Endodermal cell (in vitro differentiated cells): ENCODE measurements at places on chromosomes 13 and 19. TPM values are rescaled to one million over a fixed set of nuclear protein-coding genes. Genes with fewer than 3 reads are reported as not detected.

DNA sequence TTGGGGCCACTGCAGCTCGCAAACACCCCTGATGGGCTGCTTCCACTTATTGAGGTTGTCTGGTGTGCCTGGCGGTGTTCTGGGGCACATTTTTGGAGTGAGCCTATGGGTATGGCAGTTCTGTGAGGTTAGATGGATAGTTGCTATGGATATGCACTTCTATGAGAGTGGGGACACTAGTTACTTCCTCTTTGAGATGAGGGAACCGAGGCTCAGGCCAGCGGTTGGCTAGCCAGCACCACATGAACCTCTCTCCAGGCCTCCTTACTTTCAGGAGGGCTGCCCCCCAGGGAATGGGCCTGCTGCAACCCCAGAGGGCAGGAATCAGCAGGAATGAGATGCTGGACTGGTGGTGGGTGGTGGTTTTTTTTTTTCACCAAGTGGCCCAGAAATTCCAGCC, 13.5 kb upstream of the PRR19 start:
- no peaks in the 10 kb centered on the region for H3K4me1 ChIP-seq
- no peak for DNase-seq
- H3K27me3 ChIP-seq = no peaks in the 10 kb centered on the region
- peaks cover 58% of the 10 kb centered on the region for H3K36me3 ChIP-seq
- H3K4me3 ChIP-seq = no peak overlapping the region
- no peak overlapping the region for H3K27ac ChIP-seq

- no peaks in the 10 kb centered on the region for H3K27me3 ChIP-seq
- H3K4me1 ChIP-seq = no peaks in the 10 kb centered on the region
- H3K4me3 ChIP-seq = no peak overlapping the region
Observed at GRCh38 chr13:111949311-111949710, 117.6 kb upstream of the SOX1 start.

GRCh38 chr13:40569024-40569350, 97.5 kb downstream of the FOXO1 start:
- no peak overlapping the region for H3K4me3 ChIP-seq
- H3K27ac ChIP-seq = no peak overlapping the region
- peaks cover 10% of the 10 kb centered on the region for H3K4me1 ChIP-seq
- H3K36me3 ChIP-seq = no peaks in the 10 kb centered on the region
- H3K27me3 ChIP-seq = no peaks in the 10 kb centered on the region
- no peak for DNase-seq

DNA sequence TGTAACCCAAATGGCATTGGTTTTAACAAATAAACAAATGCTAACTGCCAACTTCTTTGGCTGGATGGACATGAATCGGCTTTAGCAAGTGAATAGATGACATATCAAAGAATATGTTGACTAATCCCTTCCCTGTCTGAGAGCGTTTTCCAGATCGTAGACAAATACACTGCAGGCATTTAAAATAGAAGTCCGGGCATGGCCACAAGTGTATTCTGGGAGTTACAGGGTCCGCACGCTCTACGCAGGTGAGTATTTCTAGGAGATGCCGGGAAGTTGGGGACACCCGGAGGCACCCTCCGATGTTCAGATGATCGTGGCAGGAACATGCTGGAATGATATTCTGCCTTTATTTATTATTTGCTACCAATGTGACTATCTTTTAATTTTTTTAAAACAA, 53.2 kb upstream of the ZNF536 start:
- H3K27ac ChIP-seq = no peak overlapping the region
- H3K4me3 ChIP-seq = no peak overlapping the region
- DNase-seq = peak; percentile 3

DNA sequence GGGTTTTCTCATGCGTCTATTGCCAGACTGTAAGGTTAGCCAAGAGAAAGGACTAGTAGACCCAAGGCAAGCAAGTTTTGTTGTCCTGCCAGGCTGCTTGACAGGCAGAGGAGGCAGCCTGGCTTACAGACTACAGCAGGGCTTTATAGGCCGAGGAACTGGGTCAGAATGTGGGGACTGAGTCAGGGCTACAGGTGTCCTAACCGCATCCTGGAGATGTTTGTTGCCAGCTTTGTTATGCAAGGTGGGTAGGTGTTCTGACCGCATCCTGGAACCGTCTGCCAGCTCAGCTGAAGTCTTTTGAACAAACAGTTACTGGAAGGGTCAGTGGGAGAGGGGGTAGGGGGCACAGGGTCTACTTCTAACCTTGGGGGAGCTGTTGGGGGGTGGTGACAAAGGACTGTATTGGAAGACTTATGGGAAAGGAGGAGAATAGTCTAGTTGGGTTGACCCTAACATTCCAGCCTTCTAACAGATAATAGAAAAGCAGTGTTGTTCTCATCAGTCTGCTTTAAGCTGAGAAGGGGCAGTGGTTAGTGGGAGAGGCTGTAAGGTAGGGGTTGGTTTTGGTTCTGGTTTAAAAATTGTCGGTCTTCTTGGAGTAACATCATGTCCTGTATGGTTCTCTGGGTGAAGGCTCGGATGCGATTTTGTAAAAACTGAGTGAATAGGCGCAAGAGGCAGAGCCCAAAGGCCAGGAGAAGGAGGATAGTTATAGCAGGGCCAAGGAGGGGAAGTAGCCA, 913.8 kb upstream of the SLITRK5 start:
- H3K27me3 ChIP-seq = no peaks in the 10 kb centered on the region
- DNase-seq = peak; percentile 72
- no peak overlapping the region for H3K4me3 ChIP-seq

GRCh38 chr19:31529121-31529520, 179.9 kb upstream of the TSHZ3 start:
- H3K27me3 ChIP-seq = no peaks in the 10 kb centered on the region
- H3K36me3 ChIP-seq = no peaks in the 10 kb centered on the region
- H3K4me3 ChIP-seq = no peak overlapping the region
- H3K4me1 ChIP-seq = peaks cover 3% of the 10 kb centered on the region
- DNase-seq = no peak
- H3K27ac ChIP-seq = no peak overlapping the region

DNA sequence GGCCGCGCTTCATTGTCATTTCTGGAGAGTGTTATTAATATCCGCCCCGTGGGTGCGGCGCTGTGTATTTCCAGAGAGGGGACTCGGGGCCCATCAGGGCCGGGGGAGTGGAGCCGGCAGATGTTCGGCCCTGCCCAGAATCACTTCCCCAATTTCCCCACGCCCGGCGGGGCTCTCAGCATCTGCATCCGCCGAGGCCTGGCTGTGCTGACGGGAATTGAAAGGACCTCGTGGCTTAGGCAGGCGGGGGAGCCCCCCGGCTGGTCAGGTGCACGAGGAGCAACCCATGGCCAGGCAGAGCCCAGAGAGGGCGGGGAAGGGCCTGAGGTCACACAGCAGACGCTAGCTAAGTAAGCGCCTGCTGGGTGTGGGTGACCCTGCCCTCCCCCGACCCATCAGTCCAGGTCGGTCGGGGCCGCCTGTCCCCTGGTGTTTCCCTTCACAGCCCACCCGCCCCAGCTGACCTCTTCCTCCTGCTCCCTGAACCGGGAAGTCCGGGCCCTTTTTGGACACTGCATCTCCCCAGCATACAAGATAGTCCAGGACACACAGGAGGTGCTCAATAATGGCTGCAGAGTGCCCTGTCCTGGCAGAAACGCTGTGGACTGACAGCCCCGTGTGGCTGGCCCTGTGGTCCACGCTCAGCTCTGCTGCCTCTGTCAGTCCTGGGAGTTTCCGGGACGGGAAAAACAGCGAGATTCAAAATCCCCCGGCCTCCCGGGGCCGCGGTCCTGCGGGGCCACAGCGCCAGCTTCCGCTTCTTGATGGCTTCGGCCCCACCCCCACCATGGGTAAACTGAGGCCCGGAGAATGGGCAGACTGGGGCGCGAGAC, 22.1 kb downstream of the ARID3A start:
- DNase-seq = no peak
- peaks cover 5% of the 10 kb centered on the region for H3K4me1 ChIP-seq
- H3K36me3 ChIP-seq = peaks cover 17% of the 10 kb centered on the region
- no peak overlapping the region for H3K4me3 ChIP-seq
- no peaks in the 10 kb centered on the region for H3K27me3 ChIP-seq
- H3K27ac ChIP-seq = no peak overlapping the region

DNA sequence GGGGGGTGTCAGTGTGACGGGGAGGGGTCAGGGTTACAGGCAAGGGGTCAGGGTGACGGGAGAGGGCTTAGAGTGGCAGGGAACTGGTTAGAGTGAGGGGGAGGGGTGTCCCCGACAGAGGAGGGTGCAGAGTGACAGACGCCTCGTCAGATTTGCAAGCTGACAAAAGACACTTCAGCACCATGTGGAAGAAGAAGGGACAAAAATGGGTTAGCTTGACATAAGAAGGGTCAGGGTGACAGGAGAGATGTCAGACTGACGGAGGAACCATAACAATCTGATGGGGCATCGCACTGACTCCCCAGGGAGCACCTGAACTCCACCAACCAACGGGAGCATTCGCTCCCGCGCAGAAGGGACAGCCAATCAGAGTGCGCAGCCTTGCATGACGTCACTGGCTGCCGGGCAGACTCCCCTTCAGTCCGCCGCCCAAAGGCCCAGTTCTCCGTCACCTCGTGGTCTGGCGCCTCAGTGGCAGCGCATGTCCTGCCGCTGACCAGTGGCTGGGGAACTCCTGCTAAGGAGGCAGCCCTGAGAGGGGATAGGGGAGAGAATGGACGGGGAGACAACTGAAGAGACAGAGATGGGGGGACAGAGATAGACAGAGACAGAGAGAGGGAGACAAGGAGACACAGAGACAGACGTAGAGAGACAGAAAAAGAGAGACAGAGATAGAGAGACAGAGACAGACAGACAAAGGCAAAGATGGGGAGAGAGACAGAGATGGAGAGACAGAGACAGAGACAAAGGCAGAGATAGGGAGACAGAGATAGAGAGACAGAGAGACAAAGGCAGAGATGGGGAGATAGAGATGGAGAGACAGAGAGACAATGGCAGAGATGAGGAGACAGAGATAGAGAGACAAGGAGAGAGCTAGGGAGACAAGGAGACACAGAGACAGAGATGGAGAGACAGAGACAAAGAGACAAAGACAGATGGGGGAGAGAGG, 30.2 kb downstream of the C19orf81 start:
- peak; percentile 92 for DNase-seq
- no peak overlapping the region for H3K27ac ChIP-seq
- no peaks in the 10 kb centered on the region for H3K4me1 ChIP-seq
- H3K27me3 ChIP-seq = peaks cover 27% of the 10 kb centered on the region
- H3K36me3 ChIP-seq = no peaks in the 10 kb centered on the region

- H3K27ac ChIP-seq = no peak overlapping the region
- DNase-seq = peak; percentile 94
- H3K27me3 ChIP-seq = no peaks in the 10 kb centered on the region
- no peaks in the 10 kb centered on the region for H3K36me3 ChIP-seq
- H3K4me3 ChIP-seq = peak overlapping the region; percentile 79
Observed at GRCh38 chr13:110874508-110874960, 40.3 kb downstream of the ANKRD10 start.

DNA sequence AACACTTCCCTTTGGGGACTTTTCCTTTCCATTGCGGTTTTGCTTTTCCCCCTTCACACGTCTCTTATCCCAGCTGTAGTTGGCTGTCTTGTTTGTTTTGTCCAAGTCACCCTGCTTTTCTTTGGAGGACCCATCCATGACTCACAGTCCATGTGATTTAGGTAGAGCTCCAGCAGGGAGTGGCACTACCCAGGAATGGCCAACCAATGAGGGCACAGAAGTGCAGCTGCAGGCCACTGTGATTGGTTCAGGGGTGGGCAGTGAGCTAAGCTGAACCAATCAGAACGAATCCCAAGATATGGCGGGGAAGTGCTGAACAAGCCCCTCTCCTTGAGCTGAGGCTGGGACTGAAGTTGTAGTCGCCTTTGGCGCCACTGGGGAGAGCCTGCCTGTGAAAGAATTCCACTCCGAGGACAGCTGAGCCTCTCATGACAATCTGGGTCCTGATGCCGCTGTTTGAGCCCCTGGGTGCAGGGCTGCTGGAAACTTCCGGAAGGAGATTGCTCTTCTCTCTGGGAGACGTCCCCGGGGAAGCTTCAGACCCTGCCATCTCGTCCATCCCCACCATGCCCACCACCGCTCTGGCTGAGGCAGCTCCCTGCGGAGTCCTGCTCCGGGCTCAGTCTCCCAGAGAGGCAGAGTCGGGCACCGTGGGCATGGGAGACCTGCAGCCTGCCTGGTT, 62.9 kb upstream of the URI1 start:
- no peaks in the 10 kb centered on the region for H3K4me1 ChIP-seq
- DNase-seq = peak; percentile 79
- H3K27me3 ChIP-seq = no peaks in the 10 kb centered on the region
- H3K36me3 ChIP-seq = no peaks in the 10 kb centered on the region

DNA sequence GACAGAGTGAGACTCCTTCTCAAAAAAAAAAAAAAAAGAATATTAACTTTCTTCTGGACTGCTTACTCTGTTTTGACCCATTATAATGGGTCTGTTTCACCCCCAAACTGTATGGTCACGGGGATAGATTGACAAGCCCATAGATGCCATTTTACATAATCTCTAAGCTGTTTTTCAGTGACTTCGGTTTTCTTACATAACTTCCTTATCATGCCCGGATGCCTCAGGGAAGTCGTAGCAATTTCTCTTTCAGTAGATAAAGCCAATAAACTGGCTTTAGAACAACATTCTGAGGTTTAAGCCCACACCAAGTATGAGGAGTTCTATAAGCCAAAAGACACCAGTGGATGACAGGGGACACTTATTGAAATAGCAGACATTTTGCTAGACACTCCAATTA, 5.9 kb upstream of the ZNF254 start:
- peaks cover 7% of the 10 kb centered on the region for H3K4me1 ChIP-seq
- H3K27me3 ChIP-seq = no peaks in the 10 kb centered on the region
- no peak overlapping the region for H3K4me3 ChIP-seq
- peaks cover 23% of the 10 kb centered on the region for H3K36me3 ChIP-seq

DNA sequence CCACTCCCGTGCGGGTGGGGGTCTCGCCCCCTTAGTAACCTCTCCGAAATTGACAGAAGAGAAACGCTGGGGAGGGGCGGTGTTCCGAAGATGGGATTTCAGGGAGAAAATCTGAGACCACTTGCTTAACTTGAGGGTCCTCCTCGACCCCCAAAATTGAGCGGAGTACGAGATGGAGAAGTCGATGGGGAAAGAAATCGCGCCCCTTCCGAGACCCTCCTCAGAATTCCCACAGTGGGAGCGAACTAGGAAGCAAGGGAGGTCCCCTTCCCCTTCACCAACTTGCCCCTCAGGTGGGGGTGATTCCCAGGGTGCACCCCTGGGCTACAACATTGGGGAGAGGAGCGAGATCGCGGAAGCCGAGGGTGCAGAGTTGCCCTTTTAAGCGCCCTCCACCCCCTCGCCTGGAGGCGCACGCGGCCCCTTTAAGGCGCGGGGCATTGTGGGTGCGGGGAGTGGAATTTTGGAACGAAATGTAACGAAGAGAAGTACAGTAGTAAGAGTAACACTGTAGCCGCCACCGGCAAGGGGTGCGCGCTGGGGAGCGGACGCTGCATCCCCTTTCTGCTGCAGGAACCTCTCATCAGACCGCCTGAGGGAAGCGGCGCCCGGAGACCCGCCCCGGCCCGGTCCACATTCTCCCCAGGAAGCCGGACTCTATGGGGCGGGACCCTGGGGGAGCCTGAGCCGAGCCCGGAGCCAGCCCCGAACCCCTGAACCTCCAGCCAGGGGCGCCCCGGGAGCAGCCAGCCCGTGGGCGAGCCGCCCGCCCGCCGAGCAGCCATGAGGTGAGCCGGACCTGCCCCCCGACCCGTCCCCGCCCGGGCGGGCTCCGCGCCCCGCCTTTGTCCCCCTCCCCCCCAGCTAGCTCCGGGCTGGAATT, at the start of gene VASP:
TSS of gene VASP (plus strand) at position 491 of the 883 bp plus-strand sequence. CDS start at position 784, 293 bp downstream.
- peak; percentile 97 for DNase-seq
- H3K27me3 ChIP-seq = no peaks in the 10 kb centered on the region
- peak within 1 kb of the TSS; percentile 99 for H3K4me3 ChIP-seq
- H3K4me1 ChIP-seq = peaks cover 5% of the 10 kb centered on the region
- H3K27ac ChIP-seq = peak within 1 kb of the TSS; percentile 32

GRCh38 chr13:85970727-85971126, 171.5 kb upstream of the SLITRK6 start:
- no peak overlapping the region for H3K4me3 ChIP-seq
- no peaks in the 10 kb centered on the region for H3K4me1 ChIP-seq
- H3K36me3 ChIP-seq = no peaks in the 10 kb centered on the region
- H3K27ac ChIP-seq = no peak overlapping the region
- H3K27me3 ChIP-seq = peaks cover 31% of the 10 kb centered on the region

Gene CGB5
- total RNA-seq = not detected in 3 replicates

Gene IL11
- total RNA-seq = 0.91 to 5.0 TPM (median 1.9 TPM) in 3 replicates

Gene ZNF546
- 2.0 to 4.6 TPM (median 3.7 TPM) in 3 replicates for total RNA-seq

Gene CEACAM3
- total RNA-seq = not detected in 3 replicates
